Renal pelvis (tissue), 12 donors: ENCODE measurements at places on chromosomes 6 and 20. TPM values are rescaled to one million over a fixed set of nuclear protein-coding genes. Genes with fewer than 3 reads are reported as not detected.
A peak's percentile ranks its signal among the peaks of the same experiment; 100 is the strongest.

GRCh38 chr6:28269492-28269891, 2.5 kb downstream of the ZSCAN26 start:
- DNase-seq = no peak

Gene FLRT3
- polyA plus RNA-seq = 125 TPM

- no peak for DNase-seq
These were observed 116.8 kb upstream of the CDH4 start for GRCh38 chr20:61135266-61135665.

DNA sequence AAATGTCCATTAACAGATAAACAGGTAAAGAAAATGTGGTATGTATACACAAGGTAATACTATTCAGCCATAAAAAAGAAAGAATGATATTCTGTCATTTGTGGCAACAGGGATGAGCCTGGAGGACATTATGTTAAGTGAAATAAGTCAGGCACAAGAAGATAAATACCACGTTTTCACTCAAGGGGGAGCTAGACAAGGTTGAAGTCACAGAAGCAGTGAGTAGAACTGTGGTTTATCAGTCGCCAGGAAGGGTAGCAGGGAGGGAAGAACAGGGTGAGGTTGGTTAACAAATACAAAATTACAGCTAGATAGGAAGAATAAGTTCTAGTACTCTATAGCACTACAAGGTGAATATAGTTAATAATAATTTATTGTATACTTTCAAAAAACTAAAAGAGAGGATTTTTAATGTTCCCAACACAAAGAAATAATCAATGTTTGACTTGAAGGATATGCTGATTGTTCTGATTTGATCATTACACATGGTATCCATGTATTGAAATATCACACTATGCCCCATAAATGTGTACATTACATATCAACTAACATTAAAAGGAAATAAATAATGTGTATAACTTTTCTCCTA, 21.1 kb downstream of the RTN4IP1 start:
- peak; percentile 33 for DNase-seq

Gene DPPA5
- polyA plus RNA-seq = not detected
